Uterine smooth muscle cell (primary cell): ENCODE measurements at places on chromosomes 1 and 21. TPM values are rescaled to one million over a fixed set of nuclear protein-coding genes. Genes with fewer than 3 reads are reported as not detected.

The RGSL1 gene
- total RNA-seq, result not detected in 2 replicates

The SPATA46 gene
- total RNA-seq, result 0.12 TPM in 1 of 2 replicates, not detected in the other

The KLHDC9 gene
- 1.3 and 1.6 TPM in 2 replicates for total RNA-seq

The TMEM81 gene
- 1.1 and 1.2 TPM in 2 replicates for total RNA-seq

The ALPL gene
- total RNA-seq, result 4.2 and 6.7 TPM in 2 replicates

The RGS4 gene
- total RNA-seq, result 265 and 486 TPM in 2 replicates

The COL11A1 gene
- 121 and 214 TPM in 2 replicates for total RNA-seq

The CYP4A11 gene
- total RNA-seq, result not detected in 2 replicates

The PLA2G2D gene
- total RNA-seq, result not detected in 2 replicates

The FAM72C gene
- total RNA-seq, result 0.25 and 2.0 TPM in 2 replicates

The TMEM269 gene
- total RNA-seq, result under 0.01 and 0.12 TPM in 2 replicates
